ENCODE measurements at places on chromosomes 6 and 20.

- DNase-seq = no peak
These were observed 5.9 kb downstream of the GPX5 start for GRCh38 chr6:28531479-28532128.

DNA sequence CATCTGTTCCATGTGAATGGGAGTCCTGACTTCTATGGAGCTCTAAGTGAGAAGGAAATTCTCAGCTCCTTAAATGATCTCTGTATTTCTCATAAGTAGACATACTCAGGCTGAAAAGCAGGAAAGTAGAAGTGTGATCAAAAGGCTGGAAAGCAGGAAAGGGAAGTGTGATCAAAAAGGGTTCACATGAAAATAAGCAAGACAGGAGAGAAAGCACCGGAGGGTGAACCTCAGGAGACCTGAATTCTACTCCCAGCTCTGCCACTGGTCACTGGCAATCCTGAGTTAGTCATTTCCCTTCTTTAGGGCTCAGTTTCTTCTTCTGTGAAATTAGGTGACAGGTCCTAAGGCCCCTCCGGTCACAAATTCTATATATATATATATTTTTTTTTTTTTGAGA is 55.5 kb upstream of the TRERF1 start:
- DNase-seq = no peak

DNA sequence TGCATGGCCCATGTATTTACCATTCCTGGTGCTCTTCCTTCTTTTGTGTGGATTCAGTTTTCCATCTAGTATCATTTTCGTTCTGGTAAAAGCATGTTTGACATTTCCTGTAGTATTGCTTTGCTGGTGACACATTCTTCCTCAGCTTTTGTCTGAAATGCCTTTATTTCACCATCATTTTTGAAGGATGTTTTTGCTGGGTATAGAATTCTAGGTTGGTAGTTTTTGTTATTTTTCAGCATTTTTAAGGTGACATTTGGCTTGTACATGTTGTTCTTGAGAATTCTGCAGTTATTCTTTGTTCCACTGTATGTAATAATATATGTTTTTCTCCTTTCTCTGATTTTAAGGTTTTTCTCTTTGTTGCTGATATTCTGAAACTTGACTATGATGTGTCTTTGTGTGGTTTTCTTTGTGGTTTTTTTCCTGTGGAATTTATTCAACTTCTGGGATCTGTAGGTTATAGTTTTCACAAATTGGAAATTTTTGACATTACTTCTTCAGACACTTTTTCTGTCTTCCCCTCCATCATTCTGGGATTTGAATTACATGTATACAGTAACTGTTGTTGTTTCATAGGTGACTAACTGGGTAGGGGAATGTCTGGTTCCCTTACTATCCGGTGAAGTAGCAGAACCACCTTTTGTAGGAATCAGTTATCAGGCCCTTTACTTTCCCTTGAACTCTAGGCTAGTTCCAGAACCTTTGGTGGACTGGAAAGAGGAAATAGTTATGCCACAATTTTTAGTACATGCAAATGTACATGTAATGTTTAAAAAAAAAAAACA is 30.2 kb downstream of the SNX9 start:
- DNase-seq = no peak

GRCh38 chr6:169880516-169880915 is 129.1 kb downstream of the ERMARD start:
- no peak for DNase-seq

DNA sequence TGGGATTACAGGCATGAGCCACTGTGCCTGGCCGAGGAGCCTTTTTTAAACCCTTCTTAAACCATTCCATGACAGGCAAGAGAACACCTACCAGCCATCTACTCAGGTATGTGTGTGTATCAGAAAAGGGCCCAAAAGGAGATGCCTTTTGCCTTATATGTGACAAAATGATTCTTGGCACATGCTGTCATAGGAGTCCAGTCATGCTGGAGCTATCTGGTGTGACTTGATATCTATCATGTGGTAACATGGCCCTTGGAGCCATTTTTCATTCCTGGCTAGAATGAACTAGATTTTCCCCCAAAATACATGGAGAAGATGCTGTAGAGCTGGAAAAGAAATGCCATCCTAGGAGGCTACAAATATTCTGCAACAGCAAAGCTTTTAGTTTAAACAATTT is 129.1 kb downstream of the DST start:
- no peak for DNase-seq

DNA sequence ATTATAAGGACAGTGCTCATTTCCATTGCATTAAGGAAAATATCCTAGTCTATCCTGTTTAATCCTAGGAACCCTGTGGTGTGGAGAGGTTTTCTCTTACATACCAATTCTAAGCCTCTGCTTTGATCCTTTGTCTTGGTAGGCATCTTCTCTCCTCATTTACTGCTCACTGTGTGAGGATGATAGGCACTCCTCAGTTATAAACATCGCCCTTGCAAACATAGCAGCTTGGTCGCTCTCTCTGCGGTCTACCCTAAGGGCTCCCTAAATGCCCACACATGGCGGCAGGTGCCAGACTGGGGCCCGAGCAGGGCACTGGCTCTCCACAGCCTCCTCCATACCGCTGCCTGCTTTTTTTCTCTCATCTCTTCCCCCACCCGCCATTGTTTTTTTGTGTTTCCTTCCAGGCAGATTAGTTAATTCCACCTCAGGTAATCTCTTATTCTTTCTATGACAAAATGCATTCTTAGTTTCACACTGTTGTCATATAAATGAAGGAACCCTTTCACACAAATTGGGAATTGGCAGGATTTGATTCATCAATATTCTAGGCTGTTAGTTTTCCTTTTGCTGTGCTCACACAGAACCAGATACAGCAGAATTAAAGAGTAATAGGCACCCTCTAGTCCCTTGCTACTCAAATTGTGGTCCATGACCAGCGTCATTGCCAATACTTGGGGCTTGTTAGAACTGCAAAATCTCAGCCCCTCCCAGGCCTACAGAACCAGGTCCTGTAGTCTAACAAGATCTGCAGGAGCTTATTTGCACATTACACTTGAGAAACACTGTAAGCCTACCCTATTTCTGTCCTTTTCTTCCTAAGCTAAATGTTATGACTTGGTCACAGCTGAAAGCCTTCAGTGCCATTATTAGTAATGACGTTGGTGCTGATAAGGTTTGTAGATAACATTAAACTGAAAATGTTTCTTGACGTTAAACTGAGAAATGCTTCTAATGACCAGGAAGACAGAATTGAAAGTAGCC is 36.3 kb downstream of the CARMIL1 start:
- DNase-seq = no peak
